8988T (cell line): ENCODE measurements at places on chromosomes 7 and 10.

DNA sequence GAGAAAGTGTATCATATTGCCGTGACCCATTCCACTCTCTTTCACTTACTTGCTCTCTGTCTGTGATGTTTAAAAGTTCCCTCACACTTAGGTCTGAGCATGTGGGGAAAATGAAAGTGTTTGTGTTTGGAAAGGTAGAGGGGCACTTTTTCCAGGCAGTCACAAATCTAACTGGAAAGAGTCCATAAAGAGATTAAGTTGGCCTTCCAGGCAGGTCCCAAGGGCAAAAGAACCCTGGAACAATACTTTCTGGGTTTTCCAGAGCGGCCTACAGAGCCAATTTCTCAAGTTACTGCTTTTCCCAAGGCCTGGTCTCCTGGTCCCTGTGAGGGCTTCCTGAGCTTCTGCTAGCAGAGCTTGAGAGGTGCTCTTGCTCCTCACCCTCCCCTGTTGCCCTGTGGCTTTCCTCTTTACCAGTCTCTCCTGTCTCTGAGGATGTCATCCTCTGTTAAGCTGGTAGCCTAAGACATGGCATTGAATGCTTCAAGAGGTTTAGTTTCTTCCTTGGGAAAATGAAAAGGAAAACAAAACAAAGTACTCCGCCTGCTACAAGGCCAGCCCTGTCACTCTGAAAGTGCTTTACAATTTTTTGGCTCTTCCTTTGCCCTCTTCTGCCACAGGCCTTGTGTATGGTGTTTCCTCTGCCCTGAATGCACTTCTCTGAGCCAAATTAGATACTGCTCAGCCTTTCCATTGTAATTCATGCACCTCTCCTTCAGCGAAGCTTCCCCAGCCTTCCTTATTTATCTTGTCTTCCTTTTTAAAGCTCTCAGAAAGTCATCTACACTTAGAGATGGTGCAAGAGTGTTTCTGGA, 20.1 kb downstream of the TES start:
- no peak for DNase-seq

GRCh38 chr10:56269181-56269580, 91.9 kb downstream of the ZWINT start:
- no peak for DNase-seq

DNA sequence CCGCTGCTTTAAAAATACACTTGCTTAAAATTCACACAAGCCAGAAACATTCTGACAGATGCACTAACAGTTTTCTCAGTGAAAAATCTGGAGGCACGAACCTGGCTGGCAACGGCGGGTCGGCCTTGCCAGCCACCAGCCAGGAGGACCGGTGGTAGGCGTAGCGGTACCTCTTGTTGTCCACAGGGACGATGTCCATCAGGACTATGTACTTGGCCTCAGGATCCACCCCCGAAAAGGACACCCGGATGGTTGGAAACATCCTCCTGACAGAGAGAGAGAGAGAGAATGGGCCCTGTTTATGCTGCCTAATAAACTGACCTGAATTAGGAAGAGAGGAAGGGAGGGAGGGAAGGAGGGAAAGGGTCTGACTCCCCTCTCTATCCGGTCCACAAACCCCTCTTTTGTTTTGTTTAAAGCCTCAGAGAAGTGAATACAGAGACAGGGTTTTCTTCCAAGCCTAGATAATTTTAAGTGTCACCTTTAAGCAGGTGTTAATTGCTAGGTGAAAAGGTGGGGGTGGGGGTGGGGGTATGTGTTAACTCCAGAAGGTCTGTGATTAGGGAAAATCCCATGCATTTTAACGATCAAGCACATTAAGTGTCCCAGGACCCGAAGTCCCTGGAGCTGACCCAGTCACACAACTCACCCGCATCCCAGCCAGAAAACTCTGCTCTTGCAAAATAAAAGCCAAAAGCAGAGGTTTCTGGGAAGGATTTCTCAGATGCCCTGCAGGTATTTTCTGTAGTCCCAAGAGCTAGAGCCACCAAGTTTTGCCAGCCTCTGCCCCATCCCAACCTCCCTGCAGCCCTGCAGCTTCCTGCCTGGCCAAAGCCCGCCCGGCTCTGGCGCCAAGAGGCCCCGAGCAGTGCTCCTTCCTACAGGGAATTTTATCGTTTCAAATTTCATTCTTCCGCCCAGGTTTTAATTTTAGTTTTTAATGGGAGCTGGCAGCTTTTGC, 5.0 kb downstream of the TBX20 start:
- DNase-seq: no peak

GRCh38 chr7:76372984-76373833, 14.4 kb upstream of the YWHAG start:
- DNase-seq: no peak

DNA sequence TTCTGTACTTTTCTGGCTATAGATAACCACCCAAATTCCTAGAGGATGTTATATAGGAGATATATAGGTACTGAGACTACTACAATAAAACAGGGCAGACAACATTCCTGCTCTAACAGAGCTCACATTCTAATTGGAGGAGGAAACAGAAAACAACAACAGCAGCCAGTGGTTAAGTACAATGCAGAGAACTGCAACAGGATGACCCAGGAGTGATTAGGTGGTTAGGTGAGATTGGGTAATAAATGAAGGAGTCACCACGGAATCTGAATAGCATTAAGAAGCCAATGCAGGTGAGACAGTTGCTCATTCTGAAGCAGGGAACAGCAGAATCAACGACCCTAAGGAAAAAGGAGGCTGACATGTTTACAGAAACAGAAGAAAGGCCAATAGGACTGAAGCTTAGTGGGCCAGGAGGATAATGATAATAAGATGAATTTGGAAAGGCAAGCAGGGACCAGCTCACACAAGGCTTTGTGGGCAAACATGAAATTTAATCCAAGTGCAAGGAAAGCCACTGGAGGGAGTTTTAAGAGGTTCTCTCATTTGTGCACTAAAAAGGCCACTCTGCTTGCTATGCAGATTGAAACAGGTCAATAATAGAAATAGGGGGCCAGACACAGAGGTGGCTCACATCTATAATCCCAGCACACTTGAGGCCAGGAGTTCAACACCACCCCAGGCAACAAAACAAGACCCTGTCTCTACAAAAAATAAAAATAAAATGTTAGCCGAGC, 16.9 kb upstream of the REEP3 start:
- no peak for DNase-seq

GRCh38 chr10:101611096-101611905, 23.2 kb downstream of the DPCD start:
- no peak for DNase-seq

DNA sequence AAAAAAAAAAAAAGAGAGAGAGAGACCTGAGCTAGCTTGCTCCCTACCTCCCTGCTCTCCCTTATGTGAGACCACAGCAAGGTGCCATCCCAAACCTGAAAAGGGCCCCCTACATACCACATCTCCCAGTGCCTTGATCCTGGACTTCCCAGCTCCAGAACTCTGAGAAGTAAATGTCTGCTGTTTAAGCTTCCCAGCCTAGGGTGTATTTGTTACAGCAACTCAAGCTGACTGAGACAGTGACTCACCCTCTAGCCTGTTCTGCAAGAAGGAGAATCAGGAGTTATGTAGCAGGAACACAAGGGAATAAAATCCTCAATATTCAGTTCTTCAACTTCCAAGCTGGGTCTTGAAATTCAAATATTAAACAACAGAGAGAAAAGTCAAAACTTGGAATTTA, 52.1 kb upstream of the TMEM72 start:
- no peak for DNase-seq

DNA sequence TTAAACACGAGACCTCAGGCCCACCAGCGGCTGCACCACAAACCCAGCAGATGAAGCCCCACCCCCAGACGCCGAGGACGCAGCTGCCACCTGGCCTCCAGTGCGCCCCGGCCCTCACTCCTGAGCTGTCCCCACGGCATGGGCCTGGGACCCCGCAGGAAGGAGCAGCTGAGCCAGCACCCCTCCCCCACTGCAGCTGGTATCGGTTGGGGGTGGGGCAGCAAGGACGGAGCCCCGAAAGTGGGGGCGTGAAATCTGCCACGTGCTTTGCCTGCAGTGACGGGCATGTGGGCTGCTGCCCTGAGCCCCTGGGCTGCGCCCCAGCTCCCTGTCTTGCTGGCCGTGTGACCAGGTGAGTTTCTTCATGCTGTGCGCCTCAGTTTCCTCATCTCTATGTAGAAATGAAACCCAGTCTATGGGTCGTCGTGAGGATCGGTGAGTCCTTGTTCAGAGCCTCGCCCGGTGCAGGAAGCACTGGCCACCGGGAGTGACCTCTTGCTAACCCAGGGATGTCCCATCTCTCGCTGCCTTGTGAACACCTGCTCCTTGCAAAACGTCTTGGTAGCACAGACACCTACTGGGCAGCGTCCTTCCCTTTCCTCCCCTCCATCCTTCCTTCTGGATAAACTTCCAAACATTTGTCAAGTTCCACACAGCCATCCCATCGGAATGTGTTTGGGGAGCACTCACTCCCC, 32.0 kb downstream of the CFAP46 start:
- DNase-seq: no peak

DNA sequence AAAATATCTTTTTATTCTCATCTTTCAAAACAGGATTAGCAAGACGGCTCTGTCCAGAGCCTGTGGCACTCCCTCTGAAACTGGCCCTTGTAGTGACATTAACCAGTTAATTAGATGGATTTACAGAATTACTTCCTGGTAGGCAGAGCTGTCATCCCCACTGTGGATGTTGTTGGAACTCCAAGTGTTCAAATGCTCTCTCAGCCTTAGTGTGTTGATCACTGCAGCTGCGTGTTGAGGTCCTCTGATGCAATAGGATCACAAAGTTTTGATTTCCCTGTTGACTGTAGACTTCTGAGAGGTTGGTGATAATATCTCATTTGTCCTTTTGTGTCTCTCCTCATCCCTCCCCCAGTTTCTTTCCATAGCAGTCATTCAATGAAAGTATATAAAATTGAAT, 117.3 kb upstream of the CDK6 start:
- no peak for DNase-seq

GRCh38 chr7:117123311-117123926, 170.1 kb downstream of the ST7 start:
- no peak for DNase-seq

DNA sequence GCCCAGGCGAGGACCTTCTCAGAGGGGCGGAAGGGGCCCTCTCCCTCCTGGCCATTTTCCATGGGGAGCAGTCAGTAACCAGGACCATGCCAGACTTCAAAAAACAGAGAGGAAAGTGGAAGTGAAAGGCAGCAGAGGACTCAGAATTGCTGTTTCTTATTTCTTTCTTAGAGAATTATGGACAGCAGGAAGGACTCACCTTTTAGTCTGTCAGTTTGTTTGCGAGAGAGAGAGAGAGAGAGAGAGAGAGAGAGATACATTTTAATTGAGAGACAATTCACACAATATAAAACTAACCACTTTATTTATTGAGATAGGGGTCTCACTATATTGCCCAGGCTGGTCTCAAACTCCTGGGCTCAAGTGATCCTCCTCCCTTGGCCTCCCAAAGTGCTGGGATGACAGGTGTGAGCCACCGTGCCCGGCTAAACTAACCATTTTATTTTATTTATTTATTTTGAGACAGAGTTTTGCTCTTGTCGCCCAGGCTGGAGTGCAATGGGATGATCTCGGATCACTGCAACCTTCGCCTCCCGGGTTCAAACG, 24.5 kb downstream of the SCD start:
- no peak for DNase-seq

- no peak for DNase-seq
These were observed 120.6 kb upstream of the CHST15 start for GRCh38 chr10:124213899-124214510.

GRCh38 chr10:37053476-37053875, 71.9 kb upstream of the ANKRD30A start:
- DNase-seq: no peak

- no peak for DNase-seq
These were observed 77.5 kb upstream of the INSIG1 start for GRCh38 chr7:155219947-155220769.

DNA sequence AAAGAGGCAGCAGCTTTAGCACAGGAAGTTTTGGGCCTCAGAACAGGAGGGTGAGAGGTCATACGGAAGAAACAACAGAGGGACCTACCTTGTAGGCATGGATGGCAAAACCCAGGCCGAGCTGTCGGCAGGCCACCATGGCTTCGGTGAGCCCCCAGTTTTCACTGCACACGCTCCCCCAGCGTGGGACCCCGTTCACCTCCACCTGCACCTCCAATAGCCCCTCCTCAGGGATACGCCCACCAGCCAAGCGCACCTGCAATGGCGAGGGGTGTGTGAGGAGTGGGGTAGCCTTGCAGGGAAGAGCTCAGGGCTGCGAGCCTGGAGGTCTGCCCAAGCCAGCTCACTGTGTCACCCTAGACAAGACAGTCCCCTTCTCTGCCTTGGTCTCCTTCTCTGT, 11.3 kb downstream of the LOXL4 start:
- DNase-seq: no peak

DNA sequence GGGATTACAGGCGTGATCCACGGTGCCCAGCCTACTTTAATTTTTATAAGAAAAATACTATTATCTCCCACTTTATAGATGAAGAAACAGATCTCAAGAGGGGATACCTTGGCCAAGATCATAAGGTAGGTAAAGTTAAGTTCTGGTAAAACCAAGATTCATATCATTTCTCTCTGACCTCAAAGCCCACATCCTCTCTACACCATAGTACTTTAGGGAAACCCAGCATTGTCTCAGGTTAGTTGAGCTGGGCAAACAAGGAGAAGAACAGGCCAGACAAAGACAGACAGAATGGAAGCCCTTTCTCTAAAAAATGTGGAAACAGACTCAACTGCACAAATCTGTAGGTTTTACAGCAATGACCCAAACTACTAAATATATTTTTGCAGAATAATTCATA, 197.7 kb upstream of the FRMD4A start:
- DNase-seq: no peak

- DNase-seq: peak; percentile 8
These were observed 509 bp downstream of the AHR start for GRCh38 chr7:17298840-17299482.

- no peak for DNase-seq
These were observed 359.5 kb downstream of the PLXDC2 start for GRCh38 chr10:20175719-20176118.

- no peak for DNase-seq
These were observed 35.8 kb downstream of the ELFN1 start for GRCh38 chr7:1705856-1706255.

DNA sequence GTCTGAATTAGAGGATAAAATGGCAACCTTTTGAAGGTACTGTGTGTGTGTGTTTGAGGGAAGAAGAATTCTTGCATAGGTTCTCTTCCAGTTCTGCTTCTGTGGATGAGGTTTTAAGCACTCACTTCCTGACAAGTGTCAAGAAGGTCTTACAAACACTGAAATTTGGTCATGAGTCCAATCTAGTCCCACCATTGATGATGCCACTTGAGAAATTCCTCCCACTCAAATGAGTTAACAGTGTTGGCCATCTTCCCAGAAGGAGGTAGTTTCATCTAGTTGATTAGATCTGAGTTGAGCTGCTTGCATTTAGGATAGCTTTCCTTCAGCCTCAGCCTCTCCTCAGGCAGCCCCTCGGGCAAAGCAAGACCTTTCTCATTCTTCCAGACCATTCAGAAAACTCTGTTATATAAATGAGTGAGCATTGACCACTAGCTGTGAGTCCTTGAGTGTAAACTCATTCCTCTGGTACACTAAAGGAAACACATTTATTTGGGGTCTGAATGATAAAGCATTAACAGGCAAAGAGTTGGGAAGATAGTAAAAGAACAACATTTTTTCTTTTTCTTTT, 189.5 kb downstream of the TRIL start:
- no peak for DNase-seq

- no peak for DNase-seq
These were observed 20.6 kb upstream of the ADAMTS14 start for GRCh38 chr10:70651661-70652060.
